ENCODE measurements at places on chromosomes 7 and 10.

DNA sequence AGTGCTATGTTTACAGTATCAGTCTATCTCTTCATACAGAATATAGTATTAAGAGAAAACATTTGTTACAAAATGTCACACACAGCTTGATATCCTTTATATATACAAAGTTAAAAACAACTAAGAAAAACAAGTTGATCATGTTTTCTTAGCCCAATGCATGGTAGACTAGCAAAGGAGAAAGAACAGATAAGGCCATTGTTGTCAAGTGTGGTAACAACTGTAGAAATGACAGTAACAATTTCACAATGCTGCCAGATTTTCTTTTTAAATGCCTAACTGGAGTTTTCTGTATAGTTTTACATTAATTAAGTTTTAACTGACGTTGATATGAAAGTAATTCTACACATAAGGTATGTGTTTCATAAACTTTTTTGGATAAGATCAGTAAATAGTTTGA is 65.8 kb downstream of the TFEC start:
- DNase-seq: no peak

DNA sequence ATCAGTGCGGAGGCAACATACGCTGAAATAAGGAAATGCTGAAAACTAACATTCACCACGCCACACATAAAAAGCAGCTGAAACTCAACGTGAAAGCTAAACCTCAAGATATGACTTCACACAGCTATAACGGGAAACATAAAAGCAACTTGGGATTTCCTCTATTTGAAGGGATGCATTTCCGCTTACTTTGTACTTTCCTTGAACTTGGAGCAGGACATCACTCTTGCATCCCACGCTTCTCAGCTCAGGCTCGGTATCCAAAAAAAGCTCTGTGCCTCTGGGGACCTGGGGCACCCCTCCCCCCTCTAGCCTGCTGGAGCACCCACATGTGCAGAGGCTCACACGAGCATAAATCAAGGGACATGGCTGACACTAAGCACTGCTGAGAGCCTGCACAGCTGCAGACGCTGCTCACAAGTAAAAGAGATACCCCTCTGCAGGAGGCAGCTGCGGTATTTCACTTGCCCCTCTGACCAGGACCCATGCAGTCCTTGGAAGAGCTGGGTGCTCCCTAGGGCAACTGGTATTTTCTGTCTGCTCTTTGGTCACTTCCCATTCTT is 34.2 kb downstream of the PARD3 start:
- DNase-seq: no peak

GRCh38 chr7:11315666-11316258 is 342.1 kb downstream of the PHF14 start:
- DNase-seq: no peak

DNA sequence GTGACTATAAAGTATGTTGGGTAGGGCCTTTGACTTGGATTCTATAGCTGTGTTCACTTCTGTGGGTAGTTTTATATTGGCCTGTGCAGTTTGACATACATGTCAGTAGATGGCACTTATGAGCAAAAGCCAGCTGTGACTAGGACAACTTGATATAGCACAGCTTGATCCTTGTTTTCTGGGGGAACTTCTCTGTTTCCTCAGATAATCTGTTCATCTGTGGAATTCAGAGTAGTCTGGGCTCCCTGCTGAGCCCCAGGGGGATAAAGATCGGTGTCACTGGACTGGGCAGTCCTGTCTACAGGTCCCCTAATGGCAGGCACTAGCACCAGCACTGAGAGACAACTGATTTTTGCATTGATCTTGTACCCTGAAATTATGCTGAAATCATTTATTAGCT is 25.4 kb downstream of the CYP2C9 start:
- DNase-seq: peak; percentile 16

GRCh38 chr10:91785830-91786229 is 12.4 kb upstream of the TNKS2 start:
- no peak for DNase-seq

GRCh38 chr7:92848851-92849250 is 12.5 kb upstream of the CDK6 start:
- DNase-seq: no peak

- DNase-seq: no peak
Measured at GRCh38 chr10:71528371-71529206, 131.9 kb downstream of the CDH23 start.

DNA sequence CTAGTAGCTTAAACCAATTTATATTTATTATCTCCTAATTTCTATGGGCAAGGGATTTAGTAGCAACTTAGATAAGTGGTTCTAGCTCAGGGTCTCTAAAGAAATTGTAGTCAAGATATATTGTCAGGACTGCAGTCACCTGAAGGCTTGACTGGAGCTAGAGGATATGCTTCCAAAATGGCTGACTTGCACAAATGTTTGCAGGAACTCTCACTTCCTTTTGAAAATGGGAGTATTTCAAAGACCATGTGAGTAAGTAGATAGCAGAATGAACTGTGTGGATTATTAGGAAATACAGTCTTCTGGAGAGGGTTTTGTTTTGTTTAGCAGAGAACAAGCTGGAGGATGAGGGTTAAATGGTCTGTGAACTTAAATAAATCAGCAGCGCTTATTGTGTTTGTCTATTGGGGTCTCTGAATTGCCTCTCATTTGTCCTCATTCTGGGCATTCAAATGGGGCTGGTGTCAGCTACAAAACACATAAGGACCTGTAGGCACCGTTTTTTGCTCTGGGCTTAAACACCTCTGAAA is 524.6 kb downstream of the LRMDA start:
- no peak for DNase-seq

DNA sequence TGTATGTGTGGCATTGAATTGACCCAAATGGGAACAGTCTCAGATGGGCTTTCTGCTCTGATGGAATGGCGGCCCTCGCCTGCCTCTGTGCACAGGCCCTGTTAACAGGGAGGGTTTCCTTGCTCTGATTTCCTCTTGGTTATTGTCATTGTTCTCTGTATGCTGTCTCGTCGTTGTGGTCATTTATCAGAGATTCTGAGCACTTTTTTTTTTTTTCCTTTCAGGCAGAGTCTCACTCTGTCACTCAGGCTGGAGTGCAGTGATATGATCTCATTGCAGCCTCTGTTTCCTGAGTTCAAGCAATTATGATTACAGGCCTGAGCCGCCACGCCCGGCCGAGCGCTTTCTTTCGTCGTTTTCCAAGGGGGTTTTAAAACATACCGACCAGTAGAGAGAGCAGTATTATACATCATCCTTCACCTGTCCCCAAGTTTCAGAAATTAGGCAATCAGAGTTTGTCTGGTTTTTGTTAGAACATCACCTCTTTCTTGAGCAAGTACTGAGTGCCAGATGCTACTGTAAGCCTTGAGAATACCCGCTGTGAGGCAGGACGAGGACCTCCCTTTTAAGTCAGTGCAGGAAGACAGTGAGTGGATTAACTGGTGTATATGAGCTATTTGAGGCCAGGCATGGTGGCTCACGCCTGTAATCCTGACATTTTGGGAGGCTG is 6.5 kb downstream of the CHST12 start:
- no peak for DNase-seq

DNA sequence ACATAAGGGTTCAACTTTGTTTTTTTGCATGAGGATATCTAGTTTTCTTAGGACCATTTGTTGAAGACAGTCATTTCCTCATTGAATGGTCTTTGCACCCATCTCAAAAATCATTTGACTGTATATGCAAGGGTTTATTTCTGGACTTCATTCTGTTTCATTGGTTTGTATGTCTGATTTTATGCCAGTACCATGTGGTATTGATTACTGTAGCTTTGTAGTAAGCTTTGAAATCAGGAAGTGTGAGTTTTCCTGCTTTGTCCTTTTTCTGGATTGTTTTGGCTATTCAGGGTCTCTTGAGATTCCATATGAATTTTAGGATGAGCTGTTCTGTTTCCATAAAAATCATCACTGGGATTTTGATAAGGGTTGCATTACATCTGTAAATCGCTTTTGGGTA is 63.9 kb downstream of the SND1 start:
- no peak for DNase-seq

- DNase-seq: peak; percentile 9
Measured at GRCh38 chr7:120941064-120941463, 9.5 kb upstream of the ING3 start.

GRCh38 chr7:103106005-103106702 is 31.2 kb downstream of the ARMC10 start:
- DNase-seq: no peak

GRCh38 chr7:91634485-91635177 is 245.9 kb downstream of the MTERF1 start:
- no peak for DNase-seq

DNA sequence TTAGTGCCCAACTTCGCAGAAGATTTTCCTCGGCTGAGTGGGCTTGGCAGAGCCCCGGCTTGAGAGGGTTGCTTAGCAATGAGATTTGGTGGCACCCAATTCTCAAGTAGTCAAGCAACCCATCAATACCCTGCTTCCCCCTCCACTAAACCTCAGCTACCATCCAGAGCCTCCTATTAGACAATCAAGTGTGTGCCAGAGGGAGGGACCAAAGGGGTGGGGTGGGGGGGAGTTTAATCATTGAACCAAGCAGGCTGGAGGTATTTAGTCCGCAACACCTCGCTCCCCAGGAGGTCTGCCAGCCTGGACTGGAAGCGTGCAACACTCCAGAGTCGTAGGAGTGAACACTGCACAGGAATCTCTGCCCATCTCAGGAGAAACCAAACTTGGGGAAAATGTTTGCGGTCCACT is at the start of gene HKDC1:
Gene HKDC1, plus strand, starts transcription at position 292 of the 411 bp plus-strand sequence. Its CDS starts 104 bp downstream, at position 396.
- no peak for DNase-seq

DNA sequence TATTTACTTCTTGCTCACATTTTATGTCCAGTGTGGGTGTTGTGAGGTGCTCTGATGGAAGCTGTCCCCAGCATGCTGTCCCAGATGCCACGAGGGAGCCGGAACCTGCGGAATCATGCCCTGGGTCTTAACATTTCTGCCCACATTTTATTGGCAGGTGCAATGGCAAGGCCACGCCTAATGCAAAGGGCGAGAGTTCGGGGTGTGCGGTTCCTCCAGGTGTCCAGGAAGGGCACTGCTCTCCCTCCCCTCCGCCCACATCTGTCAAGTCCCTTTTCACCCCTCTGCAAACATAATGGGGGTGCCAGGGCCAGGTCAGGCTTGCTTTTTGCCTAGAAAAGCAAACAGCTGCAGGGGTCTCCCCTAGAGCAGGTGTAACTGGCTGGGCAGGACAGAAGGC is 16.4 kb downstream of the PDAP1 start:
- no peak for DNase-seq

- DNase-seq: no peak
Measured at GRCh38 chr10:1100143-1100542, 44.0 kb downstream of the WDR37 start.

DNA sequence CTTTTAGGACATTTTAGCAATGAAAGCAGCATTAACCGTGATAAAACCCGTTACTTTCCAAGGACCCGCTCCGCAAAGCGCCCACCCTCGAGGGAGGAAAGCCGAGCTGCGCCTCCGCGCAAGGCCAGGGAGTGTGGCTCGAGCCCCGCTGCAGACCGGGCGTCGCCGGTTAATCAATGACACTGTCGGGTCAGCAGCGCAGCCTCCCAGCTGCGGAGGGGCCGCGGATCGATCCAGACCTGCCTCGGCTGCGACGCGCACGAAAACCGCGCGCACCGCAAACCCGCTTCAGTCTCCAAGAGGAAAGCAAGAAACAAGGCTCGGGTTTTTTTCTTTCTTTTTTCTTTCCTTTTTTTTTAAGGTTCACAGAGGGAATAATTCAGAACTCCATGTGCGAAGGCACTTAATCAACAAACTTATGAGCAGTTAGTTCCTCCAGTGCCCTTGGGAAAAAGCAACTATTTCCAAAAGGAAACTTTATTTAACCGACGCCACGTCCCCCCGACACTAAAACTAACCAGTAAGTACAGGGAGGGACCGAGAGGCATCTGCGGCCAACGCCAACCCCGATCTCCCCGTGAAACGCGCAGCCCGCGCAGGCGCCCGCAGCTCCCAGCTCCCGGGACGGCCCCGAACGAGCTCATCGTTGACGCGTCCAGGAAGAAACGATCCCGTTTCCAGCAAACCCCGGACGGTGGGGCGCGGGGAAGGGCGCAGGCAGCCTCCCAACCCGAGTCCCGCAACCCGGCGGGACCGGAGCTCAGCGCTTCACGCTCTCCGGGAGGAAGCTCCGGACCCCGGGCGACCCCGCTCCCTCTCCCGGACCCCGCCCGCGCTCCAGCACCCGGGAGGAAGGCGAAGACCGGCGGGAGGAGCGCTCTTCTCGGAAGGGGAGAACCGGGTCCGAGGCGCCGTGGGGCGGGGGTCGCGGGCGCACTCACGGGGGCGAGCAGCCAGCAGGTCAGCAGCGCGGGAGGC is 598 bp downstream of the VIPR2 start:
- peak; percentile 45 for DNase-seq

GRCh38 chr7:109641445-109641844 is 1071.8 kb downstream of the DNAJB9 start:
- no peak for DNase-seq

DNA sequence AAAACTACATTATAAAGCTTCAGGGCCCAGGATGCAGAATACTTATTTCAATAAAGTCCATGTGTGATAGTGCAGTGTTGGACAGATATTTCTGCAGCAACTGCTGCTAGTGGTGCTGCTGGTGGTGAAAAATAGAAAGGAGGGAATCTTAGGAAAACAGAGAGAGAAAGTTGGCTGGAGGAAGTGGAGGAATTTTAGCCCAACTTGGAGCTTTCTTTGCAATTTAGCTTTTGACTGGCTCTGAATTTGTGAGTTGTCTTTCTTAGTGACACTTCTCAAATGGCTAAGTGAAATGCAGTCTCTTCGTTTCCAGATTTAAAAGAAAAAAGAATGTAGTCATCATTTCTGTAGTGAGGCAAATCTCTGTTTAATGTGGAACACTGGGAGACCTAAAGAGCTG is 45.4 kb downstream of the GPR158 start:
- no peak for DNase-seq

All from AG20443 (cell line).